ENCODE measurements at places on chromosomes 3 and 15.

GRCh38 chr3:36484386-36484785 is 104.1 kb downstream of the STAC start:
- no peak for DNase-seq

DNA sequence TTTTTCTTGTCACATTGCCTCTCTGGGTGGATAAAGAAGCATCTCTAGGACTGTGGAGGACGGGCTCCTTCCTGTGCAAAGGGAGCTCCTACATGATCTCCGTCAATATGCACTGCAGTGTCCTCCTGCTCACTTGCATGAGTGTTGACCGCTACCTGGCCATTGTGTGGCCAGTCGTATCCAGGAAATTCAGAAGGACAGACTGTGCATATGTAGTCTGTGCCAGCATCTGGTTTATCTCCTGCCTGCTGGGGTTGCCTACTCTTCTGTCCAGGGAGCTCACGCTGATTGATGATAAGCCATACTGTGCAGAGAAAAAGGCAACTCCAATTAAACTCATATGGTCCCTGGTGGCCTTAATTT is 478 bp downstream of the GPR15 start:
- no peak for DNase-seq

DNA sequence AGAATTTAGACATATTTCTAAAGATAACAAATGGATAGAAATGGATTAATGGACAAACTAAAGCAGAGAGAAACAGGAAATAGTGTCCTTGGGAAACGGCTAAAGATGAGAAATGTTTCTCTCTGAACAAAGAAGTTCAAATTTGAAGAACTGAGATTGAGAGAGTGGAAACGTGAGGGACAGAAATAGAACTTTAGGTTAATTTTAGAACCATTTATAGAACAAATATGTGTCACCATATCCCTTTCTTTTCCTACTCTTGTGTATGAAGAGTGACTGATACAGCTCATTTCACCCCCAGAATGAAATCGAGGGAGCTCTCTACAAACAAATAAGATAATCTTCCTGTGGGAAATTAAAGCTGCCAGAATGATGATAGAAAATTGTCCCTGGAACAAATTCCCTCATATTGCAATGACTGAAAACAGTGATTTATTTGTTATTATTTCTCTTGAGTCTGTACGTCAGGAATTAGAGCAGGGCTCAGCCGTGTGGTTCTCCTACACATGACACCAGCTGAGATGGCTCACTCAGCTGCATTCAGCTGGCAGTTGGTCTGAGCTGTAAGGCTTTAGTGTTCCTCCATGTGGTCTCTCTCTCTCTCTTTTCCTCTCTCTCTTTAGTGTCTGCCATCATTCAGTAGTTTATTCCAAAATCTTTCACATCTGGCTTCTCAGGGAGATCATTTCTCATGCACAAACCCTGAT is 46.6 kb upstream of the ARPP21 start:
- no peak for DNase-seq

DNA sequence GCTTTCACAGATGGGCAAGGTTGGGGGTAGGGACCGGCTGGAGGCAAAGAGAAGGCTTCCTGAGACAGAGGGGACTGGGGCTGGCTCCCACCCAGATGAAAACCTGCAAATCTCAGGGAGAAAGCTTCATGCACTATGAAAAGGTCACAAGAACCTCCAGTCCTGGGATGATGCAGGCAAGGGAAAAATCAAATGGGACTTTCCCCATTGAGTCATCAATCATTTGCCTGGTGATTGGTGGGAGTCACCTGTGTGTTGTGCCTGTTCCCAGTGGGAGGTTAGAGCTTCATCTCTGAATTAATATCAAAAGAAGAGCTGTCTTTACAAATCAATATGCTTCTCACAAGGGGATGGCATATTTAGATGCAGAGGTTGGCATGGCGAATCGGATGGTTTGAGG is 49.9 kb downstream of the CACNA1D start:
- no peak for DNase-seq

DNA sequence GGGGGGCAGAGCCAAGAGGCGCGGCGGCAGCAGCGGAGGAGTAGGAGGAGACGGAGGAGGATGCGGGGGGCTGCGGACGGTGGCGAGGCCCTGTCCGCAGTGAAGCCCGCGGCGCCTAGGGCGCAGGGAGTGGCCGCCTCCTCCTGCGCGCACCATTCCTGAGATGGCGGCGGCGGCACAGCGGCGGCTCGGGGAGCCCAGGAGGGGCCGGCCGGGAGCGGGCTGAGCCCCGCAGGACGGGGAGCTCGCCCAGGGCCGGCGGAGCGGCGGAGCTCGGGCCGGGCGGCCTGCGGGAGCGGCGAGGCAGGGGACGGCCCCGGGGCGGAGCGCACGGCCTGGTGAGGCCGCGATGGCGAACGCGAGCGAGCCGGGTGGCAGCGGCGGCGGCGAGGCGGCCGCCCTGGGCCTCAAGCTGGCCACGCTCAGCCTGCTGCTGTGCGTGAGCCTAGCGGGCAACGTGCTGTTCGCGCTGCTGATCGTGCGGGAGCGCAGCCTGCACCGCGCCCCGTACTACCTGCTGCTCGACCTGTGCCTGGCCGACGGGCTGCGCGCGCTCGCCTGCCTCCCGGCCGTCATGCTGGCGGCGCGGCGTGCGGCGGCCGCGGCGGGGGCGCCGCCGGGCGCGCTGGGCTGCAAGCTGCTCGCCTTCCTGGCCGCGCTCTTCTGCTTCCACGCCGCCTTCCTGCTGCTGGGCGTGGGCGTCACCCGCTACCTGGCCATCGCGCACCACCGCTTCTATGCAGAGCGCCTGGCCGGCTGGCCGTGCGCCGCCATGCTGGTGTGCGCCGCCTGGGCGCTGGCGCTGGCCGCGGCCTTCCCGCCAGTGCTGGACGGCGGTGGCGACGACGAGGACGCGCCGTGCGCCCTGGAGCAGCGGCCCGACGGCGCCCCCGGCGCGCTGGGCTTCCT is at the start of gene GPR27:
TSS of gene GPR27 (plus strand) at position 155 of the 909 bp plus-strand sequence. CDS start at position 350, 195 bp downstream.
- DNase-seq, result peak; percentile 25

- DNase-seq, result no peak
Measured at GRCh38 chr15:40008061-40008765, 30.8 kb downstream of the SRP14 start.

- DNase-seq, result peak; percentile 80
Measured at GRCh38 chr15:61834076-61834697, 226.1 kb downstream of the VPS13C start.

DNA sequence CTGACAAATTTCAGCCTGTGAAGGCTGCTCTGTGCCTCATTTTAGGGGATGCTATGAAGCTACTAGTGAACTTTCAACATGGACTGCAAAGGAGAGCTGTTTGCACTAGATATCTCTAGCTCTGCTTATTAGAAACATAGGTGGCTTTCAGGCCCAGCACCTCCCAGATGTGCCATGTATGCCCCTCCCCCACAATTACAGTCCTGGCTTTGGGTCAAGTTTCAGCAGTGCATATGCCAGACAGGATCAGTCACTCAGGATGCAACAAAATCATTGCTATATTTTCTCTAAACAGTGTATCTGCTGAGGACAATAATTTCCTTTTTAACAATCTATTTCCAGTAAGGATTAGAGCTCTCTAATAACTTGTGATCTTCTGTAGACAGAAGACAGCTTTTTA is 178.8 kb upstream of the STAC start:
- DNase-seq, result no peak

Data from cerebellar cortex (tissue), 1 donor.